ENCODE measurements at places on chromosomes 3 and 15. TPM values are rescaled to one million over a fixed set of nuclear protein-coding genes. Genes with fewer than 3 reads are reported as not detected.

The CHDH gene
- 26.5 TPM for polyA plus RNA-seq

The NEK10 gene
- 1.0 TPM for polyA plus RNA-seq

GRCh38 chr15:27327467-27328025 is 356.6 kb downstream of the GABRG3 start:
- DNase-seq: no peak

DNA sequence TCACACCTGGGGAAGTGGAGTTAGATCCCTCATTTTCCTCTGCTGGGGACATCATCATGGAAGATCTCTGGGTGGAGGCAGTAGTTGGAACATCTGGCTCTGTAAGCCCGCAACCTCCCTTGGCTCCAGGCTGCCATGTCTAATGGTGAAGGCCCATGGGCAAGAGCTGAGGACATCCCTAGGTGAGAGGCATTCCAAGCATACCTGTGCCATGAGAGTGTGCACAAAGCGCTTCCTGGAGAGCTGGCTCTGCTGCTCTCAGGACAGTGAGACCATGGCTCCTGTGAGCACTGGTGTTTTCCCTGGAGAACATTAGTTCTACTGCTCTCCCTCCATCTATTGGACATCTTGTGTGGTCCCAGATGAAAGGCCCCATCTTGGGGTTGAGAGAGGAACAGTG is 7.7 kb downstream of the MAPKAPK3 start:
- DNase-seq: no peak

GRCh38 chr3:189724356-189724755 is 93.2 kb downstream of the TP63 start:
- DNase-seq: no peak

GRCh38 chr15:87362531-87362930 is 894.0 kb downstream of the NTRK3 start:
- DNase-seq: no peak

Data from kidney (tissue), 22 donors.